ENCODE measurements at places on chromosomes 2 and 18. TPM values are rescaled to one million over a fixed set of nuclear protein-coding genes. Genes with fewer than 3 reads are reported as not detected.

The ODC1 gene
- 39.8 TPM for total RNA-seq

The DES gene
- 17.1 TPM for total RNA-seq

The C2orf15 gene
- total RNA-seq: 4.8 TPM

The FAM117B gene
- total RNA-seq: 13.1 TPM

The KIF1A gene
- under 0.01 TPM for total RNA-seq

The TSPYL6 gene
- total RNA-seq: not detected

The DSG4 gene
- total RNA-seq: not detected

The RBM43 gene
- total RNA-seq: 4.6 TPM

The AP1S3 gene
- total RNA-seq: 9.5 TPM

The SCTR gene
- not detected for total RNA-seq

The BUB1 gene
- total RNA-seq: 2.2 TPM

The TMEFF2 gene
- 0.32 TPM for total RNA-seq

The FAM110C gene
- 1.6 TPM for total RNA-seq

The SERPINB2 gene
- total RNA-seq: 16.2 TPM

The MTCL1 gene
- total RNA-seq: 7.2 TPM

The HRH4 gene
- total RNA-seq: not detected

DNA sequence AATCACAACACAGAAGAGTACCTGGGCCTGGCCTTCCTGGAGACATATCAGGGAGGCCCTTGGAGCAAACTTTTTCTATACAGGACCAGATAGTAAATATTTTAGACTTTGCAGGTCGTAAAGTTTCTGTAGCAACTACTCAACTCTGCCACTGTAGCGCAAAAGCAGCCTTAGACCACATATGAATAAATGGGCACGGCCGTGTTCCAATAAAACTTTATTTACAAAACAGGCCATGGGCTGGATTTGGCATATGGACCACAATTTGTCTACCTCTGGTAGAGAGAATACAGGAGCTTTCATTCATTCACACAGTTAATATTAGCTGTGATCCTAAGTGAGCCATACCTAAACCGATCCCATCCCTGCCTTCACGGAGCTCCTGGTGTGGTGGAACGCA is 98.6 kb upstream of the CAB39 start:
- DNase-seq: no peak

GRCh38 chr2:2698182-2699120 is 367.4 kb upstream of the MYT1L start:
- no peak for DNase-seq

GRCh38 chr2:98882971-98883779 is 52.9 kb downstream of the CRACDL start:
- DNase-seq: no peak

- no peak for DNase-seq
Measured at GRCh38 chr18:23198217-23198845, 63.0 kb downstream of the CABLES1 start.

DNA sequence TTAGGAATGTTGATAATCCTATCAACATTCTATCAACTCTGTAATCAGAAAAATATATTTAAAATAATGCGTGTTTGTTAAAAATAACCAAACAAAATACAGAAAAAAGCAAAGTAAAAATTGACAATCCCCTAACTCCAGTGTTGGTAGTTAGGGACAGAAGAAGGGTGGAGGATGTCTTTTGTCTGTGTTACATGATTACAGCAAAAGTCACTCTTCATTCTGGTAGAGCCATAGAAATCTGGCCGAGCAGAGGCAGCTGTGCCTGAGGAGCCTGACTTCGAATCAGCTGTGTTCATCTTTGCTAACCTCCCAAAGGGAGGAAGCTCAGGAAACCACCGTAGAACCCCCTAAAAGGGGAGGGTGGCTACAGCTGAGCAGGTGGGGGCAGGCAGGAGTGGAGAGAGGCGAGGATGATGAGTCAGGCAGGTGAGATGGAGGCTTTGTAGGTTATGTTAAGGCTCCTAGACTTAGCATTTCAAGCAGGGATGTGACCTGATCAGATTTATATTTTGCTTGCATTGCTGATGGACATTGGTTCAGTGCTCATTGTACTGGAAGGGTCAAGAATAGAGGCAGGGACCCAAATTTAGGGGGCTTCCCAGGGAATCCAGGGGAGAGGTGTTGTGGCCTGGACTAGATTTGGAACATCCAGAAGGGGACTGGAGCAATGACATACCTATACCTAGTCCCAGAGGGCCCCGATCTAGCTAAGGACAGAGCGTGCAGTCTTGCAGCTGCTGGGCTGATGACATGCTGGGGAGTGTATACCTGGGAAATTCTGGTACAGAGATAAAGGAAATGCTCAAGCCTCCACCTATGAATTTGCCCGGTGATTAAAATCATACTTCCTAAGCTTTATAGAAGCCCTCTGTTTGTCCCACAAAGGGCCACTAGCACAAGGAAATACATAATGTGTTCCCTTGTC is 95.7 kb downstream of the NEDD4L start:
- DNase-seq: no peak

GRCh38 chr2:9639000-9639602 is 8.3 kb upstream of the YWHAQ start:
- DNase-seq: no peak

DNA sequence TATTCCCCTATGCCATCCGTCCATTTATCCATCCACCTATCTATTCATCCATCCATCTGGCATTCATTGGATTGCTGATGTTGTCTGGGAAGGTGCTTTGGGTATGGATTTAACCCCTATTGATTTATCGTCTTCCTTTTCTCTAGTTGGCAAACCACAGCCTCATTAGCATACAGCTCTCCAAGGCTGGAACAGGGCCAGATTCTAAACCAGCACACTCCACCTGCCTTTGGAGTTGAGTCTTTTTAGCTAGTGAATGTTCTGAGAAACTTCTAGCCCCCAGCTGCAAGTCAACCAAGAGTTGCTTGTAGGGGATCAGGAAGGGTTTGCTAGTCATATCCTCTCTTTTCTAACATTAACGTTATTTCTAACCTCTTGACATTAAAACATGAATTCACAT is 90.7 kb downstream of the NRP2 start:
- DNase-seq: no peak

GRCh38 chr2:189583227-189584198 is 2.9 kb upstream of the SLC40A1 start:
- DNase-seq: no peak

- DNase-seq: no peak
Measured at GRCh38 chr2:55827855-55828254, 95.7 kb downstream of the EFEMP1 start.

GRCh38 chr2:167114018-167114417 is 225.7 kb downstream of the XIRP2 start:
- DNase-seq: no peak

DNA sequence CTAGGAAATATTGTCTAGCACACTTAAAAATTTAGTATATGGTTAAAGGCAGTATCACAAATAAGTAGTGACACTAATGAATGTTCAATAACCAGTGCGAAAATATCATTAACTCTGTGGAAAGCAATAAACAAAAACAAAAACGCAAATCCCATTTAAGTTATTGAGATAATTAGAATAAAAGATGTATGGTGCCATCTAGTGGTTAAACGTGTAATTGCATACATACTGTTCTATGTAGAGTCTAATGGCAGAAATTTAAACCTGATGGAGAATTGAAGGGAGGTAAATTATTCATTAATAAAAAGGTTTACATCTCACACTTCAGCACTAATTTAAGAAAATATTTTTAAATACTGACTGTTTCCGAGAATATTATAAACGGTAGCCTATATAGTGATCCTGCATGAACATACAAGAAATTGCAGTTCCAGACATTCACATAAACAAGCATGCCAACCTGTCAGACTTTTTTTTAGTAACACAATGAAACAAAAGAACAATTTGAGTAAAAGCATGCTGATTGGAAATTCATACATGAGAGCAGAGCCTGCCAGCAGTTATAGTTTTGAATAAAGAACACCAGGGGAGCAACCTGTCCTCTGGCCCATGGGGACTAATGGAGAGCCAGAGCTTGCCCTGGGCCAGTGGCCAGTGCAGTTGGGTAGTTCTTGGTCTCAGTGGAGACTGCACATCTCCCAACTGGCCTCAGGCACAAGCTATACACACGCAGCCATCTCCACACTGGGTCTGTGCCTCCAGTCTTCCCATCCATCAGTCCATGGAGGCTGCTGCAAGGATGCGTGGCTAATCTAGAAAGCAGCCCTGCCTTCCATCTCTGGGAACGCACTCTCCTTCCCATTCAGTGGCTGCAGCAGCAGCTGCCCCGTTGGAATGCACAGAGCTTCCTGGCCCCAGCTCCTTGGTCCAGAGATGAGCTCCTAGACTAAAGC is 28.0 kb downstream of the GCG start:
- no peak for DNase-seq

DNA sequence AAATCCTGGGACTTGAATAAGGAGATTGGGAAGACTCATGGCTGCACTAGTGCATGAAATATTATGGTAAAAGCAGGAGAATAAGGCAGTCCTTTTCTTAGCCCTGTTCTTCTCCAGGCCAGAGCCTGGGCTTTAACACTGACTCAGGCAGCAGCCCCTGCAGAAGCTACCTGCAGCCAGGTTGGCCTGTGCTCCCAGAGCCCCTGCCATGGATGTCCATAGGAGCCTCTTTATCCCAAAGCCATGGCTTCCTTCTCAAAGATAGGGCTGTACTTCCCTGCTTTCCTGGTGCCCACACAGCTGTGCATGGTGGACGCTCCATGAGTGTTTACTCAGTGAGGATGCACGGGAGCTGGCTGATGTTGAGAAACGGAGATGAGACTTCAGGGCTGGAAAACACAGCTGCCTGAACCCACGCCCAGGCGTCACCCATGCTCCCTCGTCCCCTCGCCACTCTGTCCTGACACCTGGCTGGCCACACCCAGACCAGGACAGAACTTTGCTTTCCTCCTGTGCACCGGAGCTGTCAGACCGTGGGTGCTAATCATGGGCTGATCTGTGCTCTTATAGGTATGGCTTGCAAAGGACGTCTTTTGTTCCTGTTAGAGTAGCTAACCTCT is 135.5 kb downstream of the GLI2 start:
- DNase-seq: no peak

GRCh38 chr2:43759195-43759594 is 14.6 kb upstream of the DYNC2LI1 start:
- no peak for DNase-seq

DNA sequence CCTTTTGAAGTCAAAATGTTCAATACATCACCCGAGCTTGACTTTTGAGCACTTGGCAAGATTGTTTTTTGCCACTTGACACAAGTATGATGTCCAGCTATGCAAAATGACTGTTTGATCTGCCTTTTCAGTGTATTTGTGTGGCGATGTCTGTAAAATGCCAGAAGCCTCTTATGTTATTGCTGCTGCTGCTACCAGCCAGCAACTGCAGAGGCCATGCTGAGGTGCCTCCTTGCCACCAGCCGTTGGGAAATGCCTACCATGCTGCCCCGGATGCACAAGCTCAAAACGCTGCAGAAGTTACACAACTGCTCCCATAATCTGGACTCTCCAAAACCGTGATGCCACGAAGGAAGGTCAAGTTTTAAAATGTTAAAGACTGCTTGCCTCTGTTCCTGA is 80.3 kb downstream of the RTN4 start:
- DNase-seq: no peak

DNA sequence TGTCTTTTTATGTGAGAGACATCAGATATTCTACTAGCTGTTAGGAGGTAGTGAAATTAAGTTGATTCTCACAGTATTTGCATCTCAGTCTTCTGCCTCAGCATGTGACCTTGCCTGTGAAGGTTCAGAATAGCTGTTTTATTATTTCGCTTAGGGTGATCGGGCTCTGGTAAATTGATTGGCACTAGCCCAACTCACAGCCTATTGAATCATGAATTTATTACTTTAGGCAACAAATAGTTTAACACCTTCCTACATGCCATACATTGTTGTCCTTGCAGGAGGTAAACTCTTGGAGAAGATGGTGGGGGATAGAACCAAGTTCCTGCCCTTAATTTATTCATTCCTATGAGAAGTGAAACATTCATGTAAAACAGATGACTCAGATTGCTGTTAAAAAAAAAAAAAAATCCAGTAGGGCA is 101.9 kb downstream of the GPD2 start:
- DNase-seq: no peak

DNA sequence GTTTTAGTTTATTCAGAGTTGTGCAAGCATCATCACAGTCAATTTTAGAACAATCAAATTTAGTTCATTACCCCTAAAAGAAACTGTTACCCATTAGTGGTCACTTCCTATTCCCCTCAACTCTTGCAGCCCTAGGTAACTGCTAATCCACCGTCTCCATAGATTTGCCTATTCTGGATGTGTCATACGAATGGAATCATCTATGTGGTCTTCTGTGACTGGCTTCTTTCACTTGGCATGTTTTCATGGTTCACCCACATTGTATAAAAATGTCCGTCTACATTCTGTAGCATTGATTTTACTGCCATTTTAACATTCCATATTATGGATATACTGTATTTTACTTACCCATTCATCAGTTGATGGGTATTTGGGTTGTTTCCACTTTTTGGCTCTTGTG is 5.3 kb upstream of the CEP68 start:
- DNase-seq: no peak

GRCh38 chr2:162462911-162463310 is 119.0 kb downstream of the GCA start:
- no peak for DNase-seq

GRCh38 chr18:53135654-53136053 is 795.7 kb downstream of the DCC start:
- no peak for DNase-seq

DNA sequence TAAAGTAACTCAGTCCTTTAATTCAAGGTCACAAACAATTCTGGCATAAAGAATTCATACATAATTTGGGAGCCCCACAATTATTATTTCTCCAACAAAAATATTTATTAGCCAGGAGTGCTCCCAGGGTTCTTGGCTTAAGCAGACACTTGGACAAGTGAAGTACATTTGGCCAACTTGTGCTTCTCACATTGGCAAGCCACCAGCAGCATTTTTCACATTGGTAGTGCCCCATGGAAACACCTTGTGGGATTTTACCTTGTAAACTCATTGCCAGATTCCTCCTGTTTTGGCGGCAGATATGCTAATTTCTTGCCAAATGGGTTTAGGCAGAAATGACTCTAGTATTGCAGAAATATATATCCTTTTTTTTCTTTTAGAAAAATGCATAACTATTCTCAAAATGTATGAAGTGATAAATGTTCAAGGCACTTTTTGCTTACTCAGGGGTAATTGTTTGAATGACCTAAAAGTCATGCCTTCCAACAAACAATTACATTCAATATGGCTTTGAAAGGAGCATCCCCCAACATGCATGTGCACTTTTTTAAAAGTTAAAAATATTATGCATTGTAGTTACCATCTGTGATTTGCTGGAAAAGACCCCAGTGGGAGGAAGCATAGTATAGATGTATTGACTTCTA is 113.5 kb downstream of the CSRNP3 start:
- DNase-seq: peak; percentile 76

DNA sequence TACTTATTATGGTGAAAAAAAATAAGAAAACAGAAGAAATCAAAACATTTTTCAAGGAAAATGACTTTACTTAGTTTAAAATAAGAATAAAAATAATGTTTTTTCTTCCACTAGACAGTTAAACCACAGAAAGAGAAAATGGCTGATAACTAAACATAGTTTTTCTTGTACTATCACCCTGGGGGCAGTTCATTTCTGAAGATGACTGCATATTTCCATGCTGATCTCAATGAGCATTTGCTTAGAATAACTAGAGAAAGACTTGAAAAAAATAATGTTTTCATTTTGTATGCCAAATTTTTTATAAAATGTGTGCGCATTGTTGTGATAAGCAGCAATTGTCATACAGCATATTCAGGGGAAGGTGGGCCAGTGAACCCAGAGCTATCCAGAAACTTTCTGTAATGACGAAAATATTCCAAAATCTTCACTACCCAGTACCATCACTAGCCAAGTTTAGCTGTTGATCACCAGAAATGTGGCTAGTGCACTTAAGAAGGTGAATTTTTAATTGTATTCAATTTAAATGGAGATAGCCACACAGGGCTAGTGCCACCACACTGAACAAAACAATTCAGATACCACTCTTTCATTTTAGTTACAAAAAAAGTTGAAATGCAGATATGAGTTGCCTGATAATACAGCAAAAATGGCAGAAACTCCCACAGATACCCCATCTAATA is 513.4 kb upstream of the NETO1 start:
- DNase-seq: no peak
